HEK293T (cell line): ENCODE measurements at places on chromosomes 4 and X.
A peak's percentile ranks its signal among the peaks of the same experiment; 100 is the strongest.

DNA sequence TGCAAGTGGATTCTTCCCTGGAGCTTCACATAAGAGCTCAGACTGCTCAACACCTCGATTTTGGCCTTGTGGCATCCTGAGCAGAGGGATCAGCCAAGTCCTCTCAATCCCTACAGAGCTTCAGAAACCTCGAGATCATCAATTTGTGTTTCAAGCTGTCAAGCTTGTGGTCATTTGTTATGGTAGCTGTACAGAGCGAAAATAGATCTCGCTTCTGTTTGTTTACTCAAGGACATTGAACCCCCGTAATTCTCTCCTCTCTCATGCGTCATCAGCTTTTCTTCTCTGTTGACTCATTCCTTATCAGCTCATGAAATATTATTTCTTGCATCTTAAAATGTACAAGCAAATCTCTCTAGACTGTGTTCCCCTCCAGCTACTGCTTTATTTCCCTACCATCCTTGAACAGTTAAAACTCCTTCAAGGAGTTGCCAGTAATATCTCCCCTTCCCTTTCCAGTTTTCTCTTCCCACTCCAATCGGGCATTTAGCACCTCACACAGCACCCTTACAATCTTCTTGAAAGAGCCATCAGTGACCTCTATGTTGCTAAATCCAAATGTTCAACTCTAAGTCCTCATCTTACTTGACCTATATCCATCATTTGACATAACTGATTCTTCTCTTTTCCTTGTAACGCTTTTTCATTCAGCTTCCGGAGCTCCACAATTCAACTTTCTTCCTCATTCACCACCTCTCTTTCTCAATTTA, 106.2 kb upstream of the FAT1 start:
- no peak for DNase-seq

DNA sequence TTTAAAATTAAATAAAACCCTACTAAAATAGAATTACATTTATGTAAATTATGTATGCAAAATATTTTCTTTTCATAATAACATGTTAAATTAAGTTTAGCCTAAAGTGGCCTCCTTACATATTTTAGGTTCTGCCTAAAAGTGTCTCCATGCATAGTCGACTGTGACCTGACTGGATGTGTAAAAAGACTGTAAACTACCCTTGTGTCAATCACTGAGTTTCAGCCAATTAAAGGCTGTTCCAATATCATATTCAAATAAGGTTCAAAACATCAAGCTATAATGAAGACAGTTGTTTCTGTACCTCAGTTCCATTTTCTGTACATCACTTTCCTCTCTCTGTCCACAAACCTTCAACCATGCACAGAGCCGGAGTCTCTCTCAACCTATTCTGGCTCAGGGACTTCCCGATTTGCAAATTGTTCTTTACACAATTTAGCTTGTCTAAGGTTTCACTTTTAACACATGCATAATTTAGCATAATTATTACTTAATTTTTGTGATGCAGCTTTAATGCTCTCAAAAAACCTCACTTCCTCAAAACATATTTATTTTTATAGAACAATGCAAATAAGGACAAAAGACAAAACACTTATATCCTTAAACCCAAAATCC, 60.1 kb downstream of the SH3RF1 start:
- no peak for DNase-seq

DNA sequence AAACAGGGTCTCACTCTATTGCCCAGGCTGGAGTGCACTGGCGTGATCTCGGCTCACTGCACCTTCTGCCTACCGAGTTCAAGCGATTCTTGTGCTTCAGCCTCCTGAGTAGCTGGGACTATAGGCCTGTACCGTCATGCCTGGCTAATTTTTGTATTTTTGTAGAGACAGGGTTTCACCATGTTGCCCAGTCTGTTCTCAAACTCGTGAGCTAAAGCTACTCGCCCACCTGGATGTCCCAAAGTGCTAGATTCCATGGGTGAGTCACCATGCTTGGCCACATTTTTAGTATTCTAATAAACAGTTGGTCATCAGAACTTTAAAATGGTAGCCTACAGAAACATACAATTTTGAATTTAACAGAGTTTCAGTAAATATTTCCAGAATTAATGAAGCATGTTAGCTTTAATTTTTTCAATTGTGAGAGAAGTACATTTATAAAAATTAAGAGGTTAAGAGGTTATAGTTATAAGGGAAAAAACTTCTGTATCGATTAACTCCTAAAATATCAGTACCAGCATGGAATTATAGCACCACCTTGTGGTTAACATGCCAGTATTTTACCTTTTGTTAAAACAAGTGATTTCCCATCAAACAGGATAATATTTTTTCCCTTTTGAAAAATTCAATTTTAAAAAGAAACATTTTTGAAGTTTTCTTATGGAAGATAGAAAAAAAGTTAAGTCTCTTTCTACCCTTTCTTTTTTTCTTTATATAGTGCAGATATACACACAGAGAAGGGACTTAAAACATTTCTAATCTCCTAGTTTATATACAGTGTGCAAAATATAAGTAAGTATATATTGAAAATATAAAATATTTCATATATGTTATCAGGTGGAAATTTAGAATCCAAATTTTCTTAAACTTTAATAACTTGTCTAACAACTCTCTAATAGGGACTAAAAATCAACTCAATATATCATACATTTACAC, 35.4 kb downstream of the CEP44 start:
- DNase-seq = no peak

DNA sequence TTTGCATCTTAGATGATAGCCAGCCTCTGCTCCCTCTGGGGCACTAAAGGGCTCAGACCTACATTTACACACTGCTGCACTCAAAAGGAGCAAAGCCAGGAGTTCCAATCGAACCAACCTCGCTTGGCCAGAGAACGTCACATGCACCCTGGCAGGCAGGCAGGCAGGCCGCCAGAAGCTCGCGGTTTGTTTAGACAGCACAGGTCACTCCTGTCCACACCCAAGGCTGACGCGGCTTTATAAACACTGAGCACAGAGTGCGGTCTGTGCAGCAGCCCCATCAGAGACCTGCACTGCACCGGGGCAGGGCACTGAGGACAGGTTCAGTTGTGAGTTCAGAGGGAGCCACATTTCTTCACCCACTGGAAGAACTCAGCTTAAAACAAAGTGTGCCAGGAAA, 143.9 kb downstream of the BCOR start:
- peak; percentile 41 for DNase-seq

GRCh38 chr4:147731580-147732517, at the start of gene ARHGAP10:
Gene ARHGAP10, plus strand, starts transcription at chr4:147732088. Its CDS starts 214 bp downstream, at chr4:147732302.
- peak; percentile 53 for DNase-seq

- no peak for DNase-seq
Observed at GRCh38 chrX:20001588-20001987, 10.7 kb upstream of the BCLAF3 start.

DNA sequence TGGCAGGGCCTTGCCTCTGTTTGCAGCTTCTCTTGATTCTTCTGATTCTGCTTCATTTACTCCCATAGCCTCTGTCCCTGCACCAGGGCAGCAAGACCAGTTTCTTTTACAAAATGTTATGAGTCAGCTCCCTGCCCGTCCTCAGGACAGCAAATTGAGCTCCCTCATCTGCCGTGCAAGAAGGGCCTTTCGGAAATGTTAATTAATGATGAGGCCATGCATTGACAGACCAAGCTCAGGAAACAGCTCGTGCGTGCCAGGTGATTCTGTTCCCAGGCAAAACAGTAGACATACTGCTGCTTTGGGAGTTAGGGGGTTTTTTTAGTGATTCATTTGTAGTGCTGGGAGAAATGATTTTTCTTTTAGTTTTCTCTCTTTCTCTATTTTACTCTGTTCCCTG, 231.7 kb downstream of the FBXW7 start:
- no peak for DNase-seq

- DNase-seq = no peak
Observed at GRCh38 chr4:135839712-135840111, 1638.1 kb upstream of the PABPC4L start.

DNA sequence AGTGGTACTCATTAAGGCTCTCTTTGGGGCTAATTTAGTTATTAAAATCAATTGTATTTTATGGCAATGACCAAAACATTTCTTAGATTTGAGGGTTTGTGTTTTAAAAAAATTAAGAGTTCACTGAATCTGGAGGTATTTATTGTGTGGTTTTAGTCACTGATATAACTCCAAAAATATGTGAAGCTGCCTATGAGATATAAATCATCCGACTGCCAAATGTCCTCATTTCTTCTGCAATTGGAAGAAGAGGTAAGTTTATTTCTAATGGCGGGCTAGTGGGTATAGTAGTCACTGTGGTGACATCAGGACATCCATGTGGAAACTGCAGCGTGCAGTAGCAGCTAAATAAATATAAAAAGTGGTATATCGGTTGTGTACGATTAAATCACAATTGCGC, 205.5 kb downstream of the MID1 start:
- DNase-seq = no peak

DNA sequence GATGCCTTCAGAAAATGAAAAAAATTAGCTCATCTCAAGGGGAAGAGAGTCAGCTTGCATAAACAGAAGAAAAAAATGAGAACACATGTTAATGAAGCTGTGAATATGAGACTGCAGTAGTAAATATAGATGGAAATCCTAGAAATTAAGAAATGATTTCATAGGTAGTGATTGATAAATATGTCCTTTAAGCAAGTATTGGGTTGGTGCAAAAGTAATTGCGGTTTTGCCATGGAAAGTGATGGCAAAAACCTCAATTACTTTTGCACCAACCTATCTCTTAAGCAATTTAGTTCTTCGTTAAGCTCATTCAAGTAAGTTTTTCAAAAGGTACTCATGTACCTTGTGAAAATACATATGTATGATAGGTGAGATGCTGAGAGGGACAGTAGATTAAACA, 400.9 kb downstream of the SH2D1A start:
- no peak for DNase-seq

GRCh38 chr4:39825741-39826231, 127.8 kb downstream of the UBE2K start:
- no peak for DNase-seq

GRCh38 chrX:150649096-150649870, 43.9 kb upstream of the MTMR1 start:
- DNase-seq = no peak

DNA sequence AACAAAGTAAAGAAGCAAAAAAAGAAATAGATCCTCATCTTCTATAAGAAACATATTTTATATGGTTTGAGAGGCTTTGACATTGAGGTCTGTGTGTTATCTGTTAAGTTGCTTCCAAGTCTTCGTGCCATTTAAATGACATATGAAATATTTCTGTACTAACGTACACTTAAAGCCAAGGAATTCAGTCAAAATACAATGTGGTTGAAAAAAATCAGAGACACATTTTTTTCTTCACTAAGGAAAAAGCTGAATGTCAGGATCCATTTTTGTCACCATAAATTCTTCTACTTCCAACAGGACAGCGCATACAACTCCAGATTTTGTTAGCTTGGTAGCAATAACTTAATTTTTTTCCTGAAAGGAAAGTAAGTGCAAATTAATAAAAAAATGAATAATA, 168.5 kb downstream of the FAT4 start:
- no peak for DNase-seq
